ENCODE measurements at places on chromosomes 6 and 20. TPM values are rescaled to one million over a fixed set of nuclear protein-coding genes. Genes with fewer than 3 reads are reported as not detected.

UBE2V1 gene
- total RNA-seq = 77.4 TPM

DDX39B gene
- 188 TPM for total RNA-seq

LY6G6D gene
- not detected for total RNA-seq

LY86 gene
- 1.9 TPM for total RNA-seq

CST4 gene
- total RNA-seq = not detected

MYBL2 gene
- 0.37 TPM for total RNA-seq

C20orf141 gene
- not detected for total RNA-seq

GPLD1 gene
- 1.9 TPM for total RNA-seq

PBOV1 gene
- not detected for total RNA-seq

PRSS16 gene
- total RNA-seq = 0.31 TPM

LRRC1 gene
- 4.9 TPM for total RNA-seq

GRCh38 chr6:73879501-73880293 is 183.7 kb downstream of the CD109 start:
- no peak for DNase-seq

DNA sequence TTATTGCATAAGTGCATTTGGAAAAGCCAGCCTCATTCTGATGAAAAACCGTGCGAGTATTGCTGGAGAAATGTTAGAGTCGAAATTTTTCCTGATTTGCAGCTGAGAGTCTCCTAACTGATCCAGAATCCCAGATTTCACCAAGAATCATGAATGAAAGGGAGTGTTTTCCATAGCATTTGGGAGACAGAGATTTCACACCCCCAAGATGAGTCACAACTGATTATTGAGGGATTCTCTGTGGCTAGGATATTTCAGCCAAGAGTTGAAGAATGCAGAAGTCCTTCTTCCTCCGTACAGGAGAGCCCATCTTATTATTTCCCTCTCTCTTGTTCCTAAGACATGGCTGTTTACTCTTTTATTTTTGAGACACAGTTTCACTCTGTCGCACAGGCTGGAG is 82.2 kb upstream of the SALL4 start:
- no peak for DNase-seq

GRCh38 chr6:11601776-11602605 is 64.4 kb downstream of the TMEM170B start:
- no peak for DNase-seq

DNA sequence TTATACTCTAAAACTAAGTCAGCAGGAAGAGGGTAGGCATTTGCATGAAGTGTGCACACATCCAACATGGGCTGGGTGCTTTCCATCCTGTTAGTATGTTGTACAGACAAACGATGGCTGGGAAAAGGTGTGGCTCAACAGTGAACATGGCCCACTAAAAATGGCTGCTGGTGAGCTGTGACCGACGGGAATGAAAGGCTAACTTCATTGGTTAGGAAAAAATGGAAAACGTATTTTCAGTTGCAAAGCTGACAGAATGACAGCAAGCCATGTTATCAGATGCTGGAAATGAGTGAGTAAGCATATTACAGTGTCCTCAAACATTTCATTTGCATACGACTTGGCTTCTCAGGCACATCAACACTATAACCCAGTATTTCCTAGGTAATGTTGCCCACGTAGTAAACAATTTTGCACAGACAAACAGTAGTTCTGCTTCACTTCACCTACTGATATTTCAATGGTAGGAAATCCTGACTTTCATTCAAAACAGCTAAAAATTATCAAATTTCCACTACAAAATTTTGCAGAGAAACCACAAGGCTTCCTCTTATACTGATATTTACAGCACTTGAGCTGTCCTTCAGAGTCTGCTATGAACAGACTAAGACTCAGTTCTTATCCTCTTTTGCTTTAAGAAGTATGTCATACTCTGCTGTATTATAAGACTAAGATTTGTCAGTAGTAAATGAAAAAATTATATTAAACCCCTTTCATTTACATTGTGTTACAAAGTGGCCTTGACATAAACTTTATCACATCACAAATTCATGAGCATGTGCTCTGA is 98.9 kb downstream of the IRF4 start:
- no peak for DNase-seq

- DNase-seq = no peak
Observed at GRCh38 chr6:136751522-136751956, 40.7 kb downstream of the MAP3K5 start.

DNA sequence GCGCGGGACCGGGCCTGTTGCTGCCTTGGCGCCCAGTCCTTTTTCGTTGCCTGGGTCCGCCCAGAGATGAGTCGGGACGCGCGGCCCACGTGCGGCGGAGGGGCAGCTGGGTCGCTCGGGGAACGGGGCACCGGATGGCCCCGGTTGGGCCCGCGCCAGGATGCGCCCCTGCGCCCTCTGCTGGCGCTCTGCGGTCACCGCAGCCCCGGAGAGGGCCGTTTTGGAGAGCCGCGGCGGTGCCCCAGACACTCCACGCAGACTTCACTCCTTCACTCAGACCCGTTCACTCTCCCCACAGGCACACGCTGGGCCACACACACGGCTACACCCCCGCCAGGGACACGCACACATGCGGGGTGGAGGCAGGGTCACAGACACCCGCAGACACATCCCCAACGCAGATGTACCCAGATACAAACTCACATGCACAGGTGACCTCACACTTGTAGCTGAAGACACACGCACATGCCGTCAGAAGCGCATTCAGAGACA is 38.8 kb downstream of the SRC start:
- DNase-seq = peak; percentile 71

- no peak for DNase-seq
Observed at GRCh38 chr6:150255840-150256239, 113.0 kb upstream of the IYD start.

- no peak for DNase-seq
Observed at GRCh38 chr20:60281295-60281694, 323.1 kb downstream of the CDH26 start.

- DNase-seq = no peak
Observed at GRCh38 chr20:23841693-23842092, 15.2 kb upstream of the CST2 start.

DNA sequence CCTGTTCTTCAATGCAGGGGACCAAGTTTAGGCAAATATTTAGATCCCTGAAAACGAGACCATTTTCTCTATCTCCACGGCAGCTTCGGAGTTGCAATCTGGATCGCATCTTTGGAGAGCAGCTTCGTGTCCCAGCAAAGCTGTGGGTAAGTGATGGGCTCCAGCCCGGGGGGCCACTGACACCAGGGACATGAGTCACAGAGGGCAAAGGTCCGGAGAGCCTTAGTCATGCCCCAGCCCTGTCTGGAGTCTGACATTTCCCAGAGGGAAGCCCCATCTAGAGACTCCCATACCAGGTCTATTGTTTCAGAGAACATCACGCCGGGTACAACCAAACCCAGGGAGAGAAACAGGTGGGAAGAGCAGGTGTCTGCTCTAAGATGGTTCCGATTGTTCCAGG is 95.9 kb downstream of the NFATC2 start:
- peak; percentile 60 for DNase-seq

- DNase-seq = no peak
Observed at GRCh38 chr6:150586850-150587359, 12.8 kb upstream of the PLEKHG1 start.

GRCh38 chr6:140537211-140537610 is 1162.8 kb upstream of the CITED2 start:
- DNase-seq = no peak

Data from left cardiac atrium (tissue), 4 donors.